ENCODE measurements at places on chromosomes 11 and 22.

DNA sequence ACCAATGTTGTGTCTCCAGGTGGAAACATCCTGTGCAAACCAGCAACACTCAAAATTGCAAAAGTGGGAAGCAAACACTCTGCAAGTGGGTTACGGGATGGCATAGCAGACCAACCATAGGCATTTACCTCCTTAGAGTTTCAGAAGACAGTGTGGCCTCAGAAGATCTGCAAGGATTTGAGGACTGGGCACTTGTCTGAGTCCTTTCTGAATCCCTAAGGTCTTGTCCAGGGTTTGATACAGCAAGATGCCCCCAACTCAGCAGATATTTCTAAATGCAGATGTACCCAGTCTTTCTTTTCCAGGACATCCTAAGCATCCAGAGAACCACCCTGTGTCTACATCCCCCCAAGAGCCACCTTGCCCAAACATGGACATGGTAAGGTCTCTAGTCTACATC is 51.7 kb upstream of the SHANK2 start:
- no peak for DNase-seq

- DNase-seq: no peak
Measured at GRCh38 chr11:45073685-45074141, 72.7 kb upstream of the PRDM11 start.

- peak; percentile 4 for DNase-seq
Measured at GRCh38 chr11:61477727-61478148, 30.8 kb upstream of the LRRC10B start.

- peak; percentile 54 for DNase-seq
Measured at GRCh38 chr11:78564490-78565467, 9.9 kb downstream of the NARS2 start.

DNA sequence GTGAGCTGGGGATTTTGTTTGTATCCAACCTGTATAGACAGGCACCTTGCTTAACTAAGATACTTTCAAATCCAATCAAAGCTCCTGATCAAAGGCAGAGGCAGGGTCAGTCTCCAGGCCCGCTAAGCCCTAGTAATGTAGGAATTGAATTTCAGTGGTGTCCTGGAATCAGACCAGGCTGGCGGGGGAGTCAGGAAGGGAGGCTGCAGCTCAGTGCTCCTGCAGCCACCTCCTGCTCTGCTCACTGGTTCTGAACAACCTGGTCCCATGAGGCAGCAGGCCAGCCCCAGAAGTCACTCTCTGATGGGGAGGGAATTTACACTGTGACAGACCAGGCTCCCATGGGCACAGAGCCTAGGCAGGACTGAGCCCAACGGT is 38.5 kb upstream of the GALNT18 start:
- no peak for DNase-seq

DNA sequence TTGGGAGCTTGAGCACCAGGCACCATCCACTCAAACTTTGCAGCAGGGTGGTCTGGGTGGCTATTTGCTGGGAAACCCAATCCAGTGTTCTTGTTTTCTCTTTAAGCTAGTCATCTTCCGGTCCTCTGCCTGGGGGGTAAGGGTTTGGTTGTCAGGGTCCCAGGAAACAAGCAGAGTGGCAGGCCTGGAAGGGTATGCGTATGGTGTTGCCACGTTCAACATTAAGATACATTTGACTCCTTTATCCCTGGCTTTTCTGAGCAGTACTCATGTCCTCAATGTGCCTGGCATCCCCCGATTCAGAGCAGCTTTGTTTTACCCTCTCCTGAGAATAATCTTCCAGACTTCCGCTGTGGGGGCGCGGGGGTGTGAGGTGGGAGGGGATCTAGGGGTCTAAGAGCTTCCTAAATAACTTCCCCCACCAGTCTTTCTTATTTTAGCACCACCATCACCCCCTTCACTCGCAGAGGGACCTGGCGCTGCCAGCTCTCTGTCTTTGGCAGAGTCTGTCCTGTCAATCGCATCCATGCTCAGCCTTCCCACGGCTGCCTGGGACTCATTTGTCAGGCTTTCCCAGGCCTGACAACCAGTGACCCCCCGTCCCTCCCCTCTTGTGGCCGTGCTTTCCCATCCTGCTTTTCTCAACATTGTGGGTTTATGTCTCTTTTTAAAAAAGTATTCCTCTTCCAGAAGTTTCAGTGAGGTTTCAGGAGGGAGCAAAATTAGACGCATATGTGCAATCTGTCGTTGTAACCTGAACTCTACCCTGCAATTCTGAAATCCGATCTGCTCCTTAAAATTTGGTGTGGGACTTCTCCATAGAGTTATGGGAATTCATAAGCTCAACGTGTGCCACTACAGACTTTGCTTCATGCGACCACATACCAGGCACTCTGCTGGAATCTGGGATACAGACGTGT is 27.0 kb upstream of the RBFOX2 start:
- DNase-seq: no peak

GRCh38 chr11:111123463-111124398 is 121.8 kb upstream of the POU2AF2 start:
- DNase-seq: no peak

- DNase-seq: no peak
Measured at GRCh38 chr22:22700631-22701030, 56.2 kb downstream of the GGTLC2 start.

- no peak for DNase-seq
Measured at GRCh38 chr11:81979448-81979847, 754.2 kb downstream of the FAM181B start.

- DNase-seq: no peak
Measured at GRCh38 chr11:47541070-47541469, 11.9 kb downstream of the CELF1 start.

- DNase-seq: no peak
Measured at GRCh38 chr22:48105259-48105658, 1342.8 kb downstream of the TBC1D22A start.

DNA sequence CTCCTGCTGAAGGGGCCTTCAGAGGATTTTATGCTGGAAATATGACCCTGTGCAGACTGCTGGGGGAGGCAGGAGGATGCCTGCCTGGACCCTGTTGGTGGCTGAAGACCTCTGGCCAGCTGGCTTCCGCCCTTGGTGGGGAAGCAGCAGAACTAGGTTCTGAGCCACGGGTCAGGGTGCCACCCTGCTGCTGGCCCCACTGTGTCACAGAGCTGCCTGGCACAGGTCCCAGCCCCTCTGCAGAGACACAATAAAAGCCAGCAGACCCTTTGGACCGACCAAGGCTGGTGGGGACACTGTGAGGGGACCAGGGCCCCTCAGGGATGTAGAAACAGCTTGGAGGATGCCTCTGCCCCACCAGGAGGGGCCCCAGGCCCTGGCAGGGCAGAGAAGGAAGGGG is 6.9 kb upstream of the SREBF2 start:
- no peak for DNase-seq

DNA sequence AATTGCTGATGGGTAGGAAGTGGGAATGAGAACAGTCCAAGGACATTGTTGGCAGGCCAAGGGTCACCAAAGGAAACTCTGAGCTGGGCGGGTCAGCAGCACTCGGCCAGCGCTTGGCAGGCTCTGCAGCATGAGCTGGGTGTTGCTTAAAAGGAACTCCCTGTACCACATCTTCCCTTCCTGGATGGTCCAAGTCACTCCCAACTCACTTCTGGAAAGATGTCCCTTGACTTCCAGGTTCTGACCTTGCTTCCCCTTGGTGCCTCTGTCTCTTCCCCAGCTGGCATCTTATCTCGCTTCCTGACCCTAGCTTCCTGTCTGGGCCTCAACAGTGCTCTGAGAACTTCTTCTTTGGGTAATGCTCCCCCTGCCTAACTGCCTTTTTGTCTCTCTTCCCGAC is 24.8 kb upstream of the SWAP70 start:
- DNase-seq: no peak

DNA sequence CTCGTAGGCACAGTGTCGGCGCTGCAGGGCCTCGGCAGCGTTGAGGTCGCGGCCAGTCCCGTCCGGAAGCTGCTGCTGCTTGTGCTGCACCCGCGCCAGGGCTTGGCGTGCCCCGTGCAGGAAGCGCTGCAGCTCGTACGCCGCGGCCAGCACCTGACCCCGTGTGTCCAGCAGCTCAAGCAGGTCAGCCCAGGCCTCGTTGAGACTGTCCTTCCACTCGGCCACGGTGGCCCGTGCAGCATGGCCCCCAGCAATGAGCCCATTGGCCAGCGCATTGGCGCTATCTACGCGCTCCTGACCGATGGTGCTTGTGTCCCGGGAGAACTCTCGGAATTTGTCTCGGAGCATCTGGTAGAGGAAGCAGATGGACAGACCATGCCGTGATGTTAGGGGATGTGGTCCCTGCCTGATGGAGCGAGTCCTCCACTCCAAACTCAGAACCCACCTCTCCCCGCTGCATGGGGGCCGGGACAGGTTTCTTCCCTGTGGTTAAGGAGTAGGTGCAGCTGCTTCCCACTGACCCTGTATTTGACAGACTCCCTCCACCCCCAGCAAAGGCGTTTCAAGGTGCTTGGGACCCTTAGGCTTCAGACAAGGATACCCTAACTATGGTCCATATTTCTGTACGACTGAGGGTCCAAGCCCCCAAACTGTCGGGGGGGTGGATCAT is 13.8 kb upstream of the RBM4B start:
- DNase-seq: no peak

DNA sequence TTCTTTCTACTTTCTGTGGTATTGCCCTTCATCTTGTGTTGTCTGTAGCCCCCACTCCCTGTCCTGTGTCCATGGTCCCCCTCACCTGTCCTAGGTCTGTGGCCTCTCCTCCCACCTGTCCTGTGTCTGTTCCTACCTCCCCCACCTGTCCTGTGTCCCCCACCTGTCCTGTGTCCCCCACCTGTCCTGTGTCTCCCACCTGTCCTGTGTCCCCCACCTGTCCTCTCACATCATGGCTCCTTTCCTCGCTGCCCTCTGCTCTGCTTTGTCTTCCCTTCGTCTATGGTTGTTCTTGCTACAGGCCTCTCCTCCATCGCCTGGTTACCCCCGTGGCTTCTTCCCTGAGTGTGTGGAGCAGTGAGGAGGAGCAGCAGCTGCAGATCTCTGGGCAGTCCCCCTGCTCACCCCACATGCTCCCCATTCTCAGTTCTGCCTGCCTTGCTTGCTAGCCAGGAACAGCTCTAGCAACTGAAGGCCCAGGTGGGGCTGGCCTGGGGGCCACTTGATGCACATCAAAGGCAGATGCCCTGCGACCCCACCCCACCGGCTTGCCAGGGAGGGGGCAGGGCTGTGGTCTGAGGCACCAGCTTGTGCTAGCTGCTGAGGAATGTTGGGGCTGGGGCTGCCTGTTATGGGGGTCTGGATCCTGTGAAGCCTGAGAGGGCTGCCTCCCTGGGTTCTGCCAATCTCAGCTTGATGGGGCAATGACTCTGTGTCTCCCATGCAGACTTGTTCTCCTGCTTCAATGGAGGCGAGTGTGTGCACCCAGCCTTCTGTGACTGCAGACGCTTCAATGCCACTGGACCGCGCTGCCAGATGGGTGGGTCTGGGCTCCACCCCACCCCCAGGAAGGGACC is 5.6 kb downstream of the OTOG start:
- DNase-seq: no peak

DNA sequence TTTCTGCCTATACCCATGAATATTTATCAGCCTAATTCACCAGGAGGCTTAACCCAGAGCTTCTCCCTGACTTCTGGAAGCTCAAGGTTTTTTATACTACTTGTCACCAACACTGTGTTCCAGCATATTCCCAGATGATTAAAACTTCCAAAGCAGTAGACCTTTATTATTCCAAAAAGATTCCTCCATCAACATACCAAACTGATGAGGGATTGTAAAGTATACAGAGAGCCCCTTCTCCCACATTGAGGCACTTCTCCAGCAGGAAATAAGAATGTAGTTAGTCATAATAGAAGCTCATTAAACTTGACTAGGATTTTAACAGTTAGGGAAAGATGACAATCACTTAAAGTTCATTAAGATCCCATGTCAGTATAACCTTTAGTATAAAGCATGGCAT is 51.4 kb upstream of the CEP126 start:
- DNase-seq: no peak

- no peak for DNase-seq
Measured at GRCh38 chr11:1730059-1730629, 20.3 kb downstream of the IFITM10 start.

- no peak for DNase-seq
Measured at GRCh38 chr11:38384568-38384967, 1786.5 kb upstream of the RAG2 start.

- DNase-seq: no peak
Measured at GRCh38 chr11:96267496-96268032, 75.4 kb downstream of the MAML2 start.

GRCh38 chr11:67647471-67647870 is 3.1 kb downstream of the ACY3 start:
- no peak for DNase-seq

DNA sequence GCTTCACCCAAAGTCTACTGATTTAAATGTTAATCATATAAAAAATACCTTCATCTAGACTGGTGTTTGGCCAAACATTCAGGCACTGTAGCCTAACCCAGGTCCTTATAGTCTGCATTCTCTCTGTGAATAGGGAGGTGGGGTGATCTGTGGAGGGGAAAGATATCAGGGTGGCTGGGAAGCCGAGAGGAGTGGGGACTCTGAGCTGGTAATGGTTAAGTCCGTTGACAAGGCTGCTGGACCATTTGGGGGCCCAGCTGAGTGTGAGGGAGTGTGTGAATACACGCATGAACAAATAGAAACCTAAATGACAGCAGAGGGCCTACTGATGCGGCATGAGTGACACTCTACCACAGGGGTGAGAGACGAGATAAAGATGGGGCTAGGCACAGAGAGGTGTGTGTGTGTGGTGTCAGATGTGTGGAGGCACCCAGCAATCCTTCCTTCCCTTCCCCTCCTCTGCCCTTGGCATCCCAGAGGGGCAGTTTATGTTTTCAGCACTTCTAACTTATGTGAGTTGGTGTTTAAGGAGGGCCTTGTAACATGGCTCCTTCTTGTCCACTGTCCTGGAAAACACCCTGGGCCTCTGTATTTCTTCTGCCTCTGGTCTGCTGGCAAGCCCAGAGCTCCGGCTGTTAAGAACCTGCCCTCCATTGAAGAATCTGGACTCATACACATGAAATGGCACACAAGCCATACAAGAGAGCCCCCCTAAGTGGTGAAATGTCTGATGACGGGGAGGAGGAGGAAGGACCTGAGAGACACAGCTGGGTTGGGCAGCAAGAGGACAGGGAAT is 249.1 kb upstream of the TBCEL start:
- no peak for DNase-seq

- DNase-seq: no peak
Measured at GRCh38 chr11:115190196-115190595, 314.0 kb downstream of the CADM1 start.

GRCh38 chr11:100863080-100863581 is 176.0 kb downstream of the ARHGAP42 start:
- DNase-seq: no peak
